Putamen (tissue), 1 donor: ENCODE measurements at places on chromosomes 2 and 18.

DNA sequence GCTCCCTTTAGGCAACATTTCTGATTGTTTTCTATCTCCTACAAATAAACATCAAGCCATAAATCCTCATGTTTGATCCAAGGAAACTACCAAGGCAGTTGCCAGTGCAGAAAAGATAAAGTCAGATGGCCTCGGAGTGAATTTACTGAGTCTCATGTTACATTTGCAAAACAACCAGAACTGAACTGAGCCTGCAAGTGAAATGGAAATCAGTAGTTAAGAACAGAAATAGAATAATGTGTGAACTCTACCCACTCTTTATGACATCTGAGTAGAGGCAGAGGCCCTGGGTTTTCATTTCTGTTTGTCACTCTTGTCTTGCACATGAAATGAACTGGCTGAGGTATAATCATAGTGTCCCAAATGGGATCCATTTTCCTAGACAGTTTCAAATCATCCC, 20.4 kb upstream of the DAPL1 start:
- DNase-seq = peak; percentile 39

DNA sequence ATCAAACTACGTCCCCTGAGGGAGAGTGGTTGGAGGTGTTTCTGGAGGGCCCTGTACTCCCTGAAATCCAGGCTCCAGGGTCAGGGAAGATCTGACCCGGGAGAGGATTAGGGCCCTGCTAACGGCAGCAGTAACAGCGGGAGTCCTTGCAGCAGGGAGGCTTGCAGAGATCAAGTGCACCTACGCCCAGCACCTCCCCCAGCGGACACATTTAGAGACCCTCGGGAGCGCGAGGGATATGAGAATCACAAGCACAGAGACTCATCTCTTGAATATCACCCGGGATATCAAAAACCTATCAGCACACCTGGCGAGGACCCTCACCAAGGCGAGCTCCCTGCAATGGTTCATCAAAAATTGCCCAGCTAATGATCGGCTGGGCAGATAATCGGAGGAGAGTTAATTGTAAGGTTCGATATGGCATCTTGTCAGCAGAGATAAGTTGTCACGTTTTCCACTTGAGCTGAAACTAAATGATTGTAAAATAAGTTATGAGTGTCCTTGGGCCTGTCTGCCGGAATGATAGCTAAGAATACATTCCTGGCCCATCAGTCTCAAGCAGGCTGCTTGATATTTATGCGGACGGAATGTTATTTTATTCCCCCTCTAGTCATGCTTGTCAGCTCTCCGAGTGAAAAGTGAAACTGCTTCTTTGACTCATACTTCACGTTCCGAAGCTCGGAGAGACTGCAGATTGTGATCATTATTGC, 209.8 kb downstream of the GBX2 start:
- DNase-seq = no peak

- no peak for DNase-seq
Observed at GRCh38 chr2:37706334-37707183, 35.1 kb upstream of the CDC42EP3 start.

DNA sequence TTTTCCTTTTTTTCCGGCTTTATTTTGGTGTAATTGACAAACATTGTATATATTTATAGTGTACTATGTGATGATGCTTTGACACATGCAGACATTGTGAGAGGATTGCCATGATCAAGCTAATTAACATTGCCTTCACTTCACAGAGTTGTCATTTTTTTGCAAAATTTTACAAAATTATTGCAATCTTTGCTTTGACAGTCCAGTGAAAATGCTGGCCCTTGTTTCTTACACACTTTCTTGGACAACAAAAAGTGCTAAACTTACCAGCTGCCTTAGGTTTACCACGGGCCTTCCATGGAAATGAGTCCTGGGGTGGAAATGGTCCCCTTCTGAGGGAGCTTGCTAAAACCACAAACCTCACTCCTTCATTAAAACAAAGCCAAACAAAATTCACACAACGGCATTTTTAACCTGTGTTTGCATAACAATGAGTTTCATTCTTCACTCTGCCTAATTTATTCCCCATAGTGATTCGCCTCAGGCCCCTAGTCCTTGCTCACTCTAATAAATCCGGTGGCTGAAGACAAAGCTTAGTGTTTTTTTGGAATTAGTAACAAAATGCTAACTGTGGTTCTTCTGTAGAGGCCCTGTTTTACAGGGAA, 32.2 kb downstream of the LINC00305 start:
- DNase-seq = no peak

DNA sequence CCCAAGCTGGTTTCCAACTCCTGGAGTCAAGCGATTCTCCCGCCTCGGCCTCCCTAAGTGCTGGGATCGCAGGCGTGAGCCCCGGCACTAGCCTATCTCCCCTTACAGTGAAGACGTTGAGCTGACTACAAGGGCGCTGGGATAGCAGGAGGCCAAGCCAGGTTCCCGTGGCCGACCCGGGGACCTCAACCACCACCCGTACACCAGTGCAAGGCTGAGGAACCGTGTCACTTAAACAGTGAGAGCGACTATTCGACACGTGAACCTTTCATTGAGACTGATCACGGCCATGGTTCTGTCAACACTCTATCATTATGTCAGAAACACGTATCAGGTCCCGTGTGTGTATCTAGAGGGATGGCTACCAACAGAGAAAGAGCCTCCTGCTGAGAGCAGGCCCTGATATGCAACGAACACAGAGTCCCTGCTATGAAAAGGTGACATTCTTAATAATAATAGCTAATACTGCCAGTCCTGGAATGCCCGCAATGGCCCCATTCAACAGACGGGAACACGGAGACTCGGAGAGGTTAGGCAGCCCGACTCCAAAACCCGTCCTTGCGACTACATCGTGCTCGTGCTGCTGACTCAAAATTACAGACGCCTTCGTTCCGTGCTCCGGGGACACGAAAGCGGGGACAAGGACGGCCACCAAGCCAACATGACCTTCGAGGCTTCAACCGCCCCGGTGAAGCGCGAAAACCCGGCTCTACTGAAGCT, 833 bp downstream of the AFG3L2 start:
- DNase-seq = no peak

GRCh38 chr18:70377317-70377799, 88.5 kb downstream of the SOCS6 start:
- no peak for DNase-seq

DNA sequence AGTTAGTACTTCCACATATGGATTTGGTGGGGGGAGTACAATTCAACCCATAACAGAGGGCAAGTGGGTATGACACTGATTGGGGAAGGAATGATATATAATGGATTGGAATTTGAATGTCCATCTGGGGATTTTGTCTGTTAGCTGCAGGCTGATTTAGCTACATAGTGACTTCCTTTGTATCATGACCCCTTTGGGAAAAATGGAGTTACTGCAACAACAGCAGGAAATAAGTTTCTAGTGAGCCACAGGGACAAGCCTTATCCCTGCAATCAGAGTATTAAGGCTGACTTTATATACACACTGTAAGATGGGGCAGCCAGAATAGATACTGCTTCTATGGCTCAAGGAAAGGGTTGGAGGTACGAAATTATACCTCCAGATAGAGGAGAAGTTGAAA, 404.4 kb upstream of the MEIS1 start:
- no peak for DNase-seq

GRCh38 chr2:22360735-22361374, 1024.1 kb upstream of the KLHL29 start:
- peak; percentile 21 for DNase-seq

DNA sequence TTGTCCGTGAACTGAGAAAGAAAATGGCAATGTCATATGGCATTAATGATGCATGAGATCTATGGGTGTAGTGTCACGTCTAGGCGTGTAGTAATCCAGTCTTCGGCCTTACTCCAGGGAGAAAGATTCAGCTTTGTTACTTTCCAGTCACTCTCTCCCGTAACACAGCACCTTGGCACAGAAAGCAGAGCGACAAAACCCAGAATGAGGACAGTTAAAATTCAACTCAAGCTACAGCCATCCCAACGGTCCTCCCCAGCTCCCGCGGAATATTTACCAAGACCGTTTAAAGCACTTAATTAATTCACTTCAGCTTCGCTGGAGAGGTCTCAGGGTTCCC, 797 bp upstream of the CRIM1 start:
- no peak for DNase-seq

DNA sequence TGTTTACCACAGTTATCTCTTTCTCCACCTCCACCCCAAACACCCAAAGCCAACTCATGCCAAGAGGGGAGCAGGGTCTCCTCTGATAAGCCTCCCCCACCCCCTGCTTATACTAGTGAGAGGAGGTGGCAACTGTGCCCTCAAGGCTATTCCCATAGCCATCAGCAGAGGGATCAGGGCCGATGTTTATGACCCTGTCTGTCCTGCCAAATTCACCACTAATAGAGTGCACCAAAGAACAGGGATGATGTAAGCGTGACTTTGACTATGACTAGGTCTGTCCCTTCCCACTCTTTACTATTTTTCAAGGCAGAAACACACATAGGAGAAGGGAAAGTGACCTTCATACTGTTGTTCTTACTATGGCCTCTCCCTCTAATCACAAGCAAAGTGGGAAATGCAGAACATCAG, 74.6 kb downstream of the CLHC1 start:
- no peak for DNase-seq

- DNase-seq = no peak
Observed at GRCh38 chr2:112809112-112809511, 24.8 kb upstream of the IL1A start.

DNA sequence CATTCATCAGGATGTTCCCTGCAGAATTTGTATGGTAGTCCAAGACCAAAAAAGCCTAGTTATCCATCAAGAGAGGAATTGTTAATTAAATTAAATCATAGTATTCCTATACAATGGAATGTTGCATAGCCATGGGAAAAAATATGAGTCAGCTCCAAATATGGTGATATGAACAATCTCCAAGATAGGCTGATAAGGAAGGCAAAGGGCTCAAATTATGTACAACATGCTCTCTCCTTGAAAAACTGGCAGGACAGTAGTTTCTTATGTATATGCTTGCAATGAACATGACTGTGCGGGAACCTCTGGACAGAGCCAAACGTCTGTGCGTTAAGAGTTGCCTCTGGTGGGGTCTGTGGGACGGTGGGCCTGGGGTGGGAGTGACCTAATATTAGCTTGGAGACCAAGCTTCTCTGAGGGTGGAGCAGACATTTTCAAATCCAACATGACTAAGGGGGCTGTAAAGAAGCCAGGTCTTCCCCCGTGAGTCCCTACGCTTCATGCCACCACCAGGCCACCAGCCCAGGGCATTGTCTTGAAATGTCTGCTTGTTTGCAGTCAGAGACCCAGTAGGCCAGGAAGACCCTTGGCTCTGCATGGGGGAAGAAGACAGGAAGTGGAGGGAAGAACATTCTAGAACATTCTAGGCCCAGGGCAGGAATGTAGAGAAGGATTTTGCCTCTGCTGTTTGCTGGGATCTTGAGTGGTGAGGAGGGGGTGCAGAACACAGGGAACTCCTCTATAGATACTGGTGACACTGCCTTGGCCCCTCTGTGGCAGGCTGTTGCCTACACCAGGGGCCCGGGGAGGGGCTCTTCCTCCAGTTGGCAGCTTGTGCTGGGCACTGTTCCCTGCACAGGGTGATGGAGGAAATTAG, 244.0 kb upstream of the HS6ST1 start:
- DNase-seq = no peak

DNA sequence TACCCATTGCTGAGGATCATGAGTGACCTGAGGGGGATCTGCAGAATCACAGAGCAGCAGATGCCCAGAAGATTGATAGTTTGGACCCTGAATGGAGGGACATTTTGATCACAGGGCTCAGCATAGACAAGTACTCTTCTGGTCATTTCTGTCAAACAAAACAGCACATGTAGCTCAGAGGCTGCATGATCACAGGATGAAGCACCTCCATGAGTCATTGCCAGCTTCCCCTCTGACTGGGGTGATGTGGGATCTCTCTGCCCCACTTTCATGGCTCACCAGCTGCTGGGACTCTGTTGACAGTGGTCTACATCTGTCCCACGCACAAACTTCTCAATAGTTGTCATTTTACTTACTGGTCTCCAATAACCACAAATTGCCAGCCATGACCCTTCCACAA, 264.1 kb downstream of the RPIA start:
- DNase-seq = no peak

- no peak for DNase-seq
Observed at GRCh38 chr2:215797676-215798075, 215.7 kb downstream of the MREG start.

- no peak for DNase-seq
Observed at GRCh38 chr18:47113796-47114540, 36.3 kb downstream of the HDHD2 start.

- no peak for DNase-seq
Observed at GRCh38 chr2:48954935-48955334, 199.4 kb downstream of the FSHR start.

DNA sequence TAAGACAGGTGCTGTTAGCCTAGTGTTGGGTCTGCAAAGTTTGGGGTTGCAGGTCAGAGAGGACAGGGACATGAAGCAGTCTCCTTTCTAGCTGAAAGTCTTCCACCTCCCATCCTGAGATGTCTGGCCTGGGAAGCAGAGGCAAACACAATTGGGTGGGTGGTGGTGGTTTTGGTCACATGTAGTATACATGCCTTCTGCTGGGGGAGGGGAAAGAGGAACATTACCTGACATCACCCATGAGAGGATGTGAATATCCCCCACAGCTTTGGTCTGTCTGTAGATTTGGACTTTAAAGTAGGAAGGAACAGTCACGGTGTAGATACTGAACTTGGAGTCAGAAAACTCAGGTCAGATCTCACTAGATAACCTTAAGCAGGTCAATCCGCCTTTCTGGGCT, 4.6 kb upstream of the DNAJC5G start:
- no peak for DNase-seq

- DNase-seq = no peak
Observed at GRCh38 chr2:82879803-82880202, 1579.3 kb downstream of the SUCLG1 start.

DNA sequence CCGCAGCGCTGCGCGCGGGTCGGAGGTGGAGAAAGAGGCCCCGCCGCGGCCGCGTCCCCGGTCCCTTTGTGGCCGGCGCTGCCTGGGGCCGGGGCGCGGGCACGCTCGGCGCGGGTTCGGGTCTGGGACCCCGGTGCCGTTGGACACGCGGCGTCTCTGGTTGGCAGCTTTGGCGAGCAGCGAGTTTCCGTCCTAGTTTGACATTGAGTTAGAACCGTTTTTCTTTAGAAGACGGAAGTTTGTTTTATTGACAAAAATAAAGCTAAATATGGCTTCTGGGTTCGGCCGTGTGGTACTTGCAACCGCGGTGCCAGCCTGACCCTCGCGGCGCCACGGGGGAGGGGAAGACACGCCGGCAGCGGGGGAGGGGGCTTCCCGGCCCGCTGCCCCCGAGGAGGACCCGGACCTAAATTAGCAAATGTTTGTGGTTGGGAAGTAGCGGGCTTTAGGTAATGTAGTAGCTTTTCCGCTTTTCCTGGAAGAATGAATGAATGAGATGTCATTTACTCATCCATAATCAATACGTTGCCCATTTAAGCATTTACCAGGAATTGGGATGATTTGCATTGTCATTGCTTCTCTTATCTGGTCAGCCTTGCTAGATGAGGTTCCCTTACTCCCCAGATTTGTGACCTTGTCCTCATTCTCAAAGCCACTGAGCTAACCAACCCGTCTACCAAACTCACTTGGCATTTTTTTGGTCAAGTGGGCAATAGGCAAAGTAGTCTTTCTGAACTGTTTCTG, 530 bp downstream of the GALNT1 start:
- DNase-seq = no peak

GRCh38 chr2:154402213-154402612, 296.3 kb upstream of the KCNJ3 start:
- DNase-seq = peak; percentile 12

- DNase-seq = no peak
Observed at GRCh38 chr2:58606799-58607198, 365.7 kb upstream of the FANCL start.

GRCh38 chr18:79380816-79381806, 14.6 kb upstream of the NFATC1 start:
- DNase-seq = no peak

GRCh38 chr2:140863713-140864112, 1267.1 kb downstream of the LRP1B start:
- peak; percentile 7 for DNase-seq
